ENCODE measurements at places on chromosomes 11 and 22. TPM values are rescaled to one million over a fixed set of nuclear protein-coding genes. Genes with fewer than 3 reads are reported as not detected.

The YPEL4 gene
- not detected for total RNA-seq

The CSNK2A3 gene
- 0.54 TPM for total RNA-seq

The TBX1 gene
- not detected for total RNA-seq

The PRDM11 gene
- 8.3 TPM for total RNA-seq

The MB gene
- not detected for total RNA-seq

The SLC22A25 gene
- total RNA-seq, result not detected

The SCGB1D4 gene
- total RNA-seq, result not detected

The SIK2 gene
- 13.4 TPM for total RNA-seq

The IL17RA gene
- 13.4 TPM for total RNA-seq

The DDTL gene
- not detected for total RNA-seq

The KDELR3 gene
- 192 TPM for total RNA-seq

The OTOG gene
- not detected for total RNA-seq

The ADM gene
- 1,020 TPM for total RNA-seq

The DYNC2H1 gene
- 13.4 TPM for total RNA-seq

The NDUFA6 gene
- 37.7 TPM for total RNA-seq

The GAL gene
- 0.49 TPM for total RNA-seq

The KCNJ11 gene
- not detected for total RNA-seq

The GLYAT gene
- not detected for total RNA-seq

The DAGLA gene
- total RNA-seq, result 1.3 TPM

The CAT gene
- total RNA-seq, result 96.2 TPM

The IRF7 gene
- 34.1 TPM for total RNA-seq

The IGSF22 gene
- not detected for total RNA-seq

The LRRC4C gene
- not detected for total RNA-seq

The UFD1 gene
- 60.3 TPM for total RNA-seq

The RAB38 gene
- 3.1 TPM for total RNA-seq

The GAS2 gene
- not detected for total RNA-seq

The SHISA8 gene
- not detected for total RNA-seq

The VPREB3 gene
- not detected for total RNA-seq

The MOV10L1 gene
- total RNA-seq, result 2.1 TPM

The TSPAN32 gene
- not detected for total RNA-seq

The SLC29A2 gene
- not detected for total RNA-seq

The ADAMTS8 gene
- not detected for total RNA-seq

The TMPRSS13 gene
- not detected for total RNA-seq
